Right renal cortex interstitium (tissue), 3 donors: ENCODE measurements at places on chromosomes 12 and 14. TPM values are rescaled to one million over a fixed set of nuclear protein-coding genes. Genes with fewer than 3 reads are reported as not detected.

DNA sequence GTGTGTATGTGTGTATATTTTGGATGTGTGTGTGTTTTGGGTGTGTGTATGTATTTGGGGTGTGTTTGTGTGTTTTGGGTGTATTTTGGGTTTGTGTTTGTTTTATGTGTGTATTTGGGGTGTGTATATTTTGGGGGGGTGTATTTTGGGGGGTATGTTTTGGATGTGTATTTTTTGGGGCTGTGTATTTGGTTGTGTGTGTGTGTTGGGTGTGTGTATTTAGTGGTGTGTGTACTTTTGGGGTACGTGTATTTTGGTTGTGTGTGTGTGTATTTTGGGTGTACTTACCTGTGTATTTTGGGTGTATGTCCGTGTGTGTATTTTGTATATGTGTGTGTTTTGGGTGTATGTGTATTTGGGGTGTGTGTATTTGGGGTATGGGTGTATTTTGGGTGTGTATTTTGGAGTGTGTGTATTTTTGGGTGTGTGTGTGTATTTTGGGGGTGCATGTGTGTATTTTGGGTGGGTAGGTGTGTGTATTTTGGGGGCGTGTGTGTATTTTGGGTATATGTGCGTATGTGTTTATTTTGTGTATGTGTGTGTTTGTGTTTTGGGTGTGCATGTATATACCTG is 16.7 kb upstream of the TCTN2 start:
- DNase-seq, result no peak

- no peak for DNase-seq
Measured at GRCh38 chr14:59739794-59740193, 130.8 kb downstream of the RTN1 start.

GRCh38 chr14:33420051-33420627 is 481.5 kb downstream of the NPAS3 start:
- no peak for DNase-seq

The INF2 gene
- 38.1 TPM for polyA plus RNA-seq

The OR4E2 gene
- polyA plus RNA-seq, result not detected

GRCh38 chr14:93299866-93300265 is 33.0 kb downstream of the BTBD7 start:
- no peak for DNase-seq

DNA sequence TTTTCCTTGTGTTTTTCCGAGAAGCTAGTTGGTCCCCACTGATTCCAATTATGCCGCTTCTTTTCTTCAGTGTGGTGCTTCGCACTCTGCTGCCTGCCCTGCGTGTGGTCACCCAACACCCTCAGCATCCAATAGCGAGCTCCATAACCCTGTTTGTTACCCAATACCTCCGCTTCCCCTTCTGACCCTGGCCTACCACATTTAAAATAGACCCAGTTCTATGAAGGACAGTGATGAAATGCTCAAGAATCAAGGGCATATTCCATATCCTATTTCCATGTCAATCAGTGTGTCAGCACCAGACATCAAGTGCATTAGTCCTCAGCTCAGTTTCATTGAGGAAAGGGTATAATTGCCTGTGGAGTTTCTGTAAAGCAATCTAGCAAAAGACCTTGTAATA is 9.5 kb downstream of the NDRG2 start:
- no peak for DNase-seq

GRCh38 chr12:1474574-1475153 is 119.7 kb downstream of the FBXL14 start:
- DNase-seq, result no peak

DNA sequence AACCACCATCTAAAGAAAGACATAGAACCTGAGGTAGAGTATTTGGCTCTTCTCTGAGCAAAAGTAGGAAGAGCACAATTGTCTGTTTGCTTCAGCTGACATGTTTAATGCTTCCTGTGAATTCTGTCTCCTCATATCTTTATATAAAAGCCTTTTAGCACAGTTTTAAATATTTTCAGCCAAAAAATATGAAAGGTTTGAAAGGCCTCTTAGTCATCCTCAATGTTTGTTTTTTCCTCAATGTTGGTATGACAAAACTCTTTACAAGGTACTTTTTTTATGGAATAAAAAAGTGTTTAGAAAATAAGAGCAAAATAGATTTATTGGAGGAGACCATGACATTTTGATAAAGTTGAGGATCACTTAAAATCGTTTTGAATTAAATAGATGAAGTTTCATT is 360.9 kb downstream of the NAV3 start:
- DNase-seq, result no peak

GRCh38 chr14:99066378-99066777 is 205.6 kb downstream of the BCL11B start:
- DNase-seq, result no peak

The OTOGL gene
- polyA plus RNA-seq, result 1.0 TPM

- DNase-seq, result no peak
Measured at GRCh38 chr12:69483700-69484099, 13.5 kb downstream of the FRS2 start.

GRCh38 chr14:76430017-76430416 is 54.1 kb downstream of the ESRRB start:
- no peak for DNase-seq

DNA sequence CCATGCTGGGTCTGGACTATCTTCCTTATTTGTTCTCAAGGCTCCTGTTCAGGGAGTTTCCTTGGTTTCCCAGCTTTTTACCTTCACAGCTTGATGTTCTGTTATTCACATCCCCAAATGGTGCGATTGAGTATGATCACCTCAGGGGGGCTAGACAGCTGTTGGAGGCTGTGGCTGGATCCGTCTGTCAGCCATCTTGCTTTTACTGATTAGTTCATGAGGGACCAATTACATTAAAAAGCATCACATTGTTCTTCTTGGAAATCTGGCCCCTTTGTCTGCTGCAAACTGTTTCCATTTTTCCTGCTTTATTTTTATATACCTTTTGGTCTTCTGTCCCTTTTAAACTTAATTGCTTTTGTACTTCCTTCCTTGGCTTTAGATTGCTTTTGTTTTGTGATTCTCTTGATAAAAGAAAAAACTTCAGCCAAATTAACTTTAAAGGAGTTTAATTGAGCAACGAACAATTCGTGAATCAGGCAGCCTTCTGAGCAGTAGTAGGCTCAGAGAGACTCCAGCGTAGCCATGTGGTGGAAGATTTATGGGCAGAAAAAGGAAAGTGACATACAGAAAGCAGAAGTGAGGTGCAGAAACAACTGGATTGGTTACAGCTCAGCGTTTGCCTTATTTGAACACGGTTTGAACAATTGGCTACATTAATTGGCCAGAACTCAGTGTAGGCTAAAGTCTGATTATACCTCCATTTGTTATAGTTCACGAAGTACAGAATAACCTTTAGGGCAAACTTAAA is 208.7 kb downstream of the AEBP2 start:
- DNase-seq, result no peak

- DNase-seq, result no peak
Measured at GRCh38 chr14:31564194-31564593, 3.0 kb downstream of the NUBPL start.

The PIP4K2C gene
- polyA plus RNA-seq, result 43.6 TPM

DNA sequence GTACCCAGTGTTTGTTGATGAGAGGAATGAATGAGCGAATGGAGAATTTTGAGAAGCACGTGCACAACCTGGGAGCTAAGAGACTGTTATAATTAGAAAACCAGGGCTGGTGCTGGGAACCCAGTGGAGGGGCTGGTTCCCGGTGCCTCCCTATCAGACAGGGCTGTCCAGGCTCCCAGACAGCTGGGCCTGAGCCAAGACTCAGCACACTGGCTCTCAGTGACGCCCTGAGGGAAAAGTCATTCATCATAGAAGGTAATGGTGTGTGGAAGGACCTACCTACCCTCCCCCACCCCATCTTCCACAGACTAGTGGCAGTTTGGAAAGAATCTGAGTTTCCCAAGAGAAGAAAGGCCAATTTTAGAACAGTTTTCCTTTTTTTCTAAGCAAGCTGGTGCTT is 34.7 kb downstream of the KCNA5 start:
- no peak for DNase-seq

The IFNG-AS1 gene
- not detected for polyA plus RNA-seq

DNA sequence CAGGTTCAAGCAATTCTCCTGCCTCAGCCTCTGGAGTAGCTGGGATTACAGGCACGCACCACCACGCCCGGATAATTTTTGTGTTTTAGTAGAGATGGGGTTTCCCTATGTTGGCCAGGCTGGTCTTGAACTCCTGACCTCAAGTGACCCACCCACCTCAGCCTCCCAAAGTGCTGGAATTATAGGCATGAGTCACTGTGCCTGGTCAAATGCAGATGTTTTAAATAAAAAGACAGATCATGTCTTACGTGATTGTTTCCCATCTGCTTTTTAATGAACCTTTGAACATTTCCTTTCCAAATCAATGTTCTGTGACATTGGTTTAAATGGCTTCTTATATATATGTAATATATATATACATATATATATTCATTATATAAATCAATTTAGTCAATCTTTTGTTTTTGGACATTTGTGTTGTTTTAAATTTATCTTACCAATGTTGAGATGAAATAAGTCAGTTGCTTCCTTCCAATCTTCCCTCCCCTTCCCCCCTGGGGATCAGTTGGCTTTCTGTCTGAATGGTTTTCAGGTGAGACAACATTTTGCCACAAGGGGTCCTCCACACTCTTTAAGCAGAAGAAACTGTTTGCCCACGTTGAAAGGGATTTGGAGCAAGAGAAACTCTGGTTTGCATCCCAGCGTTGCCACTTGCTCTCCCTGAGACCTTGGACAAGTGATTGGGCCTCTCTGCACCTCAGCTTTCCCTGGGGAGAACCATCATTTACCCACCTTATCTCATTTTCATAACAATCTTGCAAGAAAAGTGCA is 47.6 kb upstream of the RBM19 start:
- no peak for DNase-seq

The CCDC38 gene
- 0.21 TPM for polyA plus RNA-seq

- DNase-seq, result no peak
Measured at GRCh38 chr12:2453076-2453760, 341.6 kb upstream of the FKBP4 start.

DNA sequence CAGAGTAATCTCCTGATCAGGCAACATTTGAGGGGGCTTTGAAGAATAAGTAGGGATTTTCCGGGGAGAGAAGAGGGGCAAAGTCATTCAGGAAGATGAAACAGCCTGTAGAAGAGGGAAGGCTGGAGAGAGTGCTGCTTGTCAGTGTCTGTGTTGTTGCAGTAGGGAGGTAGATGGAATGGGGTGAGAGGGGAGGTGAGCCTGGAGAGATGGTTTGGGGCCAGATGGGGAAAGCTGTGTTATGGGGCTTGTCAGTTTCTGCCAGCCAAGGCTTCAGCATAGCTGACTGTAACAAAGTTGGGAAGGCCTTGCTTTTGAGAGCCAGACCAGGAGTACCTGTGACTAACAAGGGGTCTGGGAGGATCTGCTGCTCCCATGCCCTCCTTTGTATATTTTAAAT is 18.0 kb downstream of the BICD1 start:
- no peak for DNase-seq

- no peak for DNase-seq
Measured at GRCh38 chr14:105334383-105335230, 20.1 kb downstream of the PACS2 start.

GRCh38 chr14:49982501-49982951 is 89.6 kb downstream of the ARF6 start:
- no peak for DNase-seq
